ENCODE measurements at places on chromosomes 2 and 18.

DNA sequence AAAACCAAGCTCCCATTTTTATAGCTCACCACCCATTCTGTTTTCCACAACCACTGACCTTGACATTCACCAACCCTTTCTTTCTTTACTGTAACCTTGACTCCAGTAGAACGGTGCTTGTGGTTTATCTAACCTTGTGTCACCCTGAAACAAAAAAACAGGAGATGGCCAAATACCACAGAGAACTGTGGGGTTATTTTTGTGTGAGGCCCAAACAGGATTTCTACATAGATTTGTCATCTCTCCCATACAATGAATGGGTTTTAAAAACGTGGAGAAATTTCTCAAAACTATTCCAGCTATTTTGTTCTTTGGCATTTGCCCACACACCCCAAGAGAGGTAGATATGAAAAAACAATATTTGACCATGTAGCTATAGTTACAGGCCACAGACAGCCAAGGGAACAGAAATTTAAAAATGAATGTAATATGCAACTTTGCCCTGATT is 231.3 kb upstream of the TANK start:
- DNase-seq, result no peak

DNA sequence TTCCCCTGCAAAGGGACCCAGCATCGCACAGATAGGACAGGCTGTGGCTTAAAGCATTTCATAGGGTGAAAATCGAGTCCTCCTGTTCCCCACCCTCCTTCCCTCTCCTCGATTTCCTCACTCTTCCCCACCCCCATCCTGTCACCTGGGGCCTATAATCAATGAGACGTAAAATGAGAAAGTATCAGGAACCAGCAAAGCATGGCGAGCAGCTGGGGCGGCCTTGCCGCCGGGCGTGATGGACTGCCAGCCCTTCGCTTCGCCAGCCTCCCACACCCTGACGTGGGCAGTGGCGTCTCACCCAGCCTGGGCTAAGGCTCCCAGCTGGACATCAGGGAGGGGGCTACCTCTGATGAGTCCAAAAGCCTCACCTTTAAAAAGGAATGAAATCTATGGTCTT is 11.1 kb downstream of the SLC30A3 start:
- no peak for DNase-seq

GRCh38 chr2:28394331-28394877 is 1.7 kb downstream of the FOSL2 start:
- DNase-seq, result no peak

DNA sequence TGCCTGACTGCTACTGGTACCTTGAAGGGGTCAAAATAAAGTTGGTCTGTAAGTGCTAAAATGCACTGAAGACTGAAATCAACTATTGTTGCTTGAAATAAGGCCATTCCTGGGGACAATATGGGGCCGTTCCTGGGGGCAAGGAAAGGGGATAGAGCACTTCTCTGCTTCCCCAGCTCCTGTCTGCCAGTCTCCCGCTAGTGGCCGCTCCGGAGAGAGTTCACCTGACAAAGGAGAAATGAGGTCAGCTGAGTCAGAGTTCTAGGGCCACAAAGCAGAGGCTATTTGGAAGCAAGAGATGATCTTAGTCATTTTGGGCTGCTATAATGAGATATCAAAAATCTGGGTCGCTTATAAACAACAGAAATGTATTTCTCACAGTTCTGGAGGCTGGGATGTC is 345.9 kb downstream of the TSN start:
- DNase-seq, result no peak

DNA sequence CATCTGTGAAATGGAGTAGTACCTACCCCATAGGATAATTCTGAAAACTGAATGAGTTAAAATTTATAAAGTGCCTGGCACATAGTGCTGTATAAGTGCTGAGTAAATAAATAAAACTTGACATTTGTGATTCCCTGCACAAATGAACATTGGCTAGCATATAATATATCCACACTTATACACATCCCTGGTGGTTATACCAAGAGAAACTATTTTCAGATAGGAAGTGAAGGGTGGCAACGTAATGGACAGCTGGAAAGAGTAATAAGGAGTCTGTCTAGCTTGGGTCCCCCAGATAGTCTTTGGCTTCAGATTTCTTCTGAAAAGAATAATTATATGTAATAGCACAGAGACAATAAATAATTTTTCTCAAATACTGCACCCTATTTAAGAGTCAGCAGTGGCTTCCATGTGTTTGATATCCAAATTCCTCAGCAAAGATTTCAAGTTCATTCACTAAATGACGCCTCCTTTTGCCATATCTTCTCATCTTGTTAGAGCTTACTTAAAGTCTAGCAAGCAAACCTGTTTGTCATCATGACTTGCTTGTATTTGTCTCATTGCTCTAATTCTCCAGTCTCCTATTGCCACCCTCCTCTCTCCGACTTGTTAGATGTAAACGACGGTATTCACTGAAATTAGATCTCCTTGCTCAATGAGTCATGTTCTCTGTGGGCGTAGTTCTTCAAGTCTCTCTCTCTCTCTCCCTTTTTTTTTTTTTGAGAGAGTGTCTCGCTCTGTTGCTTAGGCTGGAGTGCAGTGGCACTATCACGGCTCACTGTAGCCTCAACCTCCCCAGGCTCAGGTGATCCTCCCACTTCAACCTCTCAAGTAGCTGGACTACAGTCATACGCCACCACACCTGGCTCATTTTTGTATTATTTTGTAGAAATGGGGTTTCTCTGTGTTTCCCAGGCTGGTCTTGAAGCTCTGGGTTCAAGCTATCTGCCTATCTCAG is 8.7 kb upstream of the ADGRF3 start:
- no peak for DNase-seq

- no peak for DNase-seq
Measured at GRCh38 chr2:176419591-176420071, 150.4 kb downstream of the MTX2 start.

GRCh38 chr2:45103351-45104345 is 94.4 kb upstream of the SIX2 start:
- DNase-seq, result no peak

DNA sequence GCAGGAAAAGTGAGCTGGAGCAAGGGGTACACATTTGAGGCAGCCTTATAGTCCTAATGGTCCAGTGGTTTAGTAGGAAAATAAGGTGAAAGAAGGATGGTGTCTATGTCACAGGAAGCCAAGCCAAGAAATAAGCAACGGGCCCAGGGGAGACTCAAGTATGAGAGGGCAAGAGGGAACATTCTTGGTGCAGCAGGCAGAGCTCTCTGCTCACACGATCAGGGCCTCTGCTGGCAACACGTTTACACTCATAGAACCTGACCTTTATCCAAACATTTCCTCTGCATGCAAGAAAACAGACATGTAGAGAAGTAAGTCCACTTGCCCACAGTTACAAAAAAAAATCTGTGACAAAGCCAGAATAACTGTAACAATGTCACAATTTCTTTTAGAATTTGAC is 32.6 kb upstream of the LRRC30 start:
- DNase-seq, result no peak

DNA sequence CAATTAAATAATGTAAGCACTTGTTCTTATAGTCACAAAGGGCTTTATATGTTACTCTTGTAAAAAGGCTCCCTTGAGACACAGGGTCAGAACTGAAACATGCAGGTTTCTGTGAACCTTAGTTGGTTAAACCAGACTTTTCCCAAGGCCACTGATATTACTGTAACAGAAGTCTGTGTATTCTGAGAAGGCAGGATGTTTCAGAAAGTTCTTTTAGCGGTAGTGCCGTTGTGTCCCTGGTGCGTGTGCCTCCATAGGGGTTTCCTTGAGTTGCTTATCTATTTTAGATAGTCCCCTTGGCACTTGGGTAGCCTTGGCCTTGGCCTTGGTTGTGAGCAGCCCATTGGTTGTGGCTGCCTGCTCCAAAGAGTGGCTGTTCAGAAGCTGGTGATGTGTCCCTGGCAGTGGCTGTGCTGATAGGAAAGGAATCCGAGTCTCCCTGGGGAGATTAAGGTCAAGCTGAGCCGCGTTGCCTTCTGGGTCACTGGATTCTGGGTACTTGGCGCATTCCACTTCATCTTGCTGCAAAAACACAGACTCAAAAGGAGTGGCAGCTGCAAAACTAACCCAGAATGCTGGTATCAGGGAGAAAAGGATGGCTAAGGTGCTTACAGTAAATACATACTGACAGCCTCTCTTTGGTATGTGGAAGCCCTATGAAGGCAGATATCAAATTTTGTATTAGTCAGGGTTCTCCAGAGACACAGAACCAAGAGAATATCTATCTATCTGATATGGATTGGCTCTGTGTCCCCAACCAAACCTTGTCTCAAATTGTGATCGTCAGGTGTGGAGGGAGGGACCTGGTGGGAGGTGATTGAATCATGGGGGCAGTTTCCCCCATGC is 69.7 kb downstream of the FHOD3 start:
- DNase-seq, result no peak

GRCh38 chr2:134233728-134234136 is 20.1 kb upstream of the MGAT5 start:
- no peak for DNase-seq

- no peak for DNase-seq
Measured at GRCh38 chr2:86624267-86624547, 542 bp upstream of the RNF103 start.

GRCh38 chr2:60541056-60541651 is 12.3 kb downstream of the BCL11A start:
- no peak for DNase-seq

DNA sequence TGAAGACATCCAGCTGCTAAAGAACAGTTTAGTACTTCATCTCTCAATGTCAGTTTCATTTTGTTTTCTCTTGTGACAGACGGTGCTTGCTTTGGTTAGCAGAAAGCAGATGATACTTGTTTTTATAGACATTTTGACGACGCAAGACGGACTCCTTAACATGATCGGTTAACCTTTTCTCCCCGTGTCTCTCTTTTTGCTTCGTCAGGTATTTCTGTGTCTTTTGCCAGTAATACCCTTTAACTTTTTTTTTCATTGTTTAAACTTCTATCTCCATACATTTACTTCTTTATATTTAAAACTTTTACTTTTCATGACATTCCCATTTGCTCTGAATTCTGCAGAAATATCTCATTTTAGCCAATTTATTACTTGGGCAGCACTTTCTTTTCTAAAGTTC is 57.9 kb downstream of the THSD7B start:
- DNase-seq, result no peak

DNA sequence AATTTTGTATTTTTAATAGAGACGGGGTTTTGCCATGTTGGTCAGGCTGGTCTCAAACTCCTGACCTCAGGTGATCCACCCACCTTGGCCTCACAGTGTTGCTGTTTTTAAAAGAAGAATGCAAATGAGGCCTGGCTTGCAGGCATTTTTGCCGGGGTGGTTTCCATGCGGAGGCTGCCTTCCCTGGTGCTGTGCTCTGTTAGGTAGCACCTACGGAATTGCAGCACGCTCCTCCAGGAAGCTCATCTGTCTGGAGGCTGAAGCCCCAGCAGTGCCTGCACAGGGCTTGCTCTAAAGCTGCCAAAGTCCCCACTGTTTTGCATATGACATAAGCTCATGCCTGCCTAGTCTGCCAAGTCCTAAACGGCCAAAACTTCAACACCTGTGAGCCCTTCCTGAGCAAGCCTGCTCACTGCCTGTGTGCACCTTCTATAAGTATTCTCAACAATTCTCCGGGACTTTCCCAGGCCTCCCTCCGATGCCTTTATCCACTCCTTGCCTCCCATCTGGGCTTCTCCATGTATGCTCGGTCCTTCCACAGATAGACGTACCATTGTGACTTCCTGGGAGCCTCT is 551.3 kb upstream of the RAB6C start:
- DNase-seq, result no peak

DNA sequence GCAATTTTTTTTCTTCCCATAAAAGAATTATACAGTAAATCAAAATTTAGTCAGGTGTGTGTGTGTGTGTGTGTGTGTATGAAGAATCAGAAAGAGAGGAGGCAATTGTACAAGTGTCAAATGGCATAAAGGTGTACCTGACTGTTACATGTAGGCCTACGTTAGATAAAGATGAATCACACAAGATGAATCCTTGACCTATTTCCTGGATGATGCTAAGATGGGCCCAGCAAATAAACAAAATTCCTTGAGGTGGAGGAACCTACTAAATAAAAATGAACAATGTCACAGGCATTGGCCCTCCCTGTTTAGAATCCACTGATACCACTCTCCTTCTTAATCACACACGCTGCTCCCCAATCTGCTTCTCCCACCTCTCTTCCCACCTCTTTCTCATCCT is 79.7 kb upstream of the LRATD1 start:
- DNase-seq, result no peak
